Hypothalamus (tissue), 51 donors: ENCODE measurements at places on chromosomes 3 and 15.

GRCh38 chr3:179791793-179792192 lies 139.0 kb downstream of the USP13 start:
- no peak for DNase-seq

GRCh38 chr3:50221051-50221410 lies 15.0 kb upstream of the GNAI2 start:
- DNase-seq, result no peak

DNA sequence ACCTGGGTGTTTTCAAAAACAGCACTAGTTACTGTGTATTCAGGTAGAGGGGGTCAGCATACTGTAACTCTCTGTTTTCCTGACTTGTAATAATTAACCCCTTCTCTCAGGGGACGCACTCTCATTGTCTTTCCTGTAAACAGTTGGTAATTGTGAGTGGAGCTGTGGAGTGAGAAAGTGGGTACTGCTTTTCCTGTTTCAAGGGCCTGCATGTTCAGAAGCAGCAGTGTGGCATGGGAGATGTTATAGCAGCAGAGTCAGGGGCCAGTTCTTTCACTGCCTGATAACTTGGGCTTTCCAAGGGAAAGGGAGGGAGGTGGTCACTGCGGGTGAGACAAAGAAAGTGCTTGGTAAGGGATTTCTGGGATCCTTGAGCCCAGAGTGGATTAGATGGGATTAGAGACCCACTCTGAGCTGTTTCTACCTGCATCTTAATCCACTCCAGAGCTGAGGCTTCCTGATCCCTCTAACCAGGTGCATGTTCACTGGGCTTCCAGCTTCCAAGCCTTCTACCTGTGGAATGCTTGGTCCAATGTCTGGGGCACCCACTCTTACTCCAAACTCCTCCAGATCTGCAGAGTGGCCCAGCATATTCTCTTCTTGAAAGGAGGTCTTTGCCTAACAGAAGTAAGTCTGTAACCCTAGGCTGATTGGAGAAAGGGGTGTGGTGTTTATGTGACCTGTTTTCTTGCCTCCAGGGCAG lies 105.2 kb downstream of the RPLP1 start:
- no peak for DNase-seq

DNA sequence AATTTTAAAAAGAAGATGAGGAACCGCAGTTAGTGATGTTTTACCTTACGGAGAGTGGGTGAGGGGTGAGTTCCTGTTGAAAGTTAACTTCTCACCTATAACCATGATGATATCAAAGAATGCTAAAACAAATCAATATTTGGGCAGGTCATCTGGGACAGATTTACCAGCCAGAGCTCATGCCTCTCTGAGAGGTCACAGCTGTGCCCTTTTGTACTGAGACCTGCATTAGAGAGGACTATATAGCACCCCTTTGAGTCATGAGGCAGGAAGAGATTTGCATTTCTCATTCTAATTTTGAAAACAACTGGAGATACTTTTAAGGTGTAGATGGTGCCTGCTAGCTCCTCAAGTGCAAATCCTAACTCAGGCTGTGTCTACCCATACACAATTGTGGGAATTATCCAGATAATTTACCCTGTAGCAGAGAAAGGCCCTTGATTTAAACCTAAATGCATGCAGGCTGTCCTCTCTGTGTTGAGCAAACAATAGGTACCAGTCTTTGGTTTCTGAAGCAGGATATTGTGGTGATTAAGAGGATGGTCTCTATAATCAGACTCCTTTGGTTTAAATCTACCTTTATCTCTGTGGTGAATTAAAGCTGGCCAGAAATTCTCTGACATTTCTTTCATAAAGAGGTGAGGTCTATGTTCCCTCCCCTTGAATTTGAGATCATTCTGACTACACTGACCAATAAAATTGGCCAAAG lies 5.8 kb upstream of the TM4SF4 start:
- DNase-seq, result no peak

GRCh38 chr3:71616571-71617021 lies 33.1 kb upstream of the FOXP1 start:
- DNase-seq, result no peak

GRCh38 chr3:99920481-99921376 lies 103.1 kb downstream of the CMSS1 start:
- DNase-seq, result peak; percentile 16

GRCh38 chr3:40254891-40255290 lies 54.6 kb upstream of the EIF1B start:
- DNase-seq, result no peak
